NCI-H1436 (cell line): ENCODE measurements at places on chromosomes 16 and 17.

DNA sequence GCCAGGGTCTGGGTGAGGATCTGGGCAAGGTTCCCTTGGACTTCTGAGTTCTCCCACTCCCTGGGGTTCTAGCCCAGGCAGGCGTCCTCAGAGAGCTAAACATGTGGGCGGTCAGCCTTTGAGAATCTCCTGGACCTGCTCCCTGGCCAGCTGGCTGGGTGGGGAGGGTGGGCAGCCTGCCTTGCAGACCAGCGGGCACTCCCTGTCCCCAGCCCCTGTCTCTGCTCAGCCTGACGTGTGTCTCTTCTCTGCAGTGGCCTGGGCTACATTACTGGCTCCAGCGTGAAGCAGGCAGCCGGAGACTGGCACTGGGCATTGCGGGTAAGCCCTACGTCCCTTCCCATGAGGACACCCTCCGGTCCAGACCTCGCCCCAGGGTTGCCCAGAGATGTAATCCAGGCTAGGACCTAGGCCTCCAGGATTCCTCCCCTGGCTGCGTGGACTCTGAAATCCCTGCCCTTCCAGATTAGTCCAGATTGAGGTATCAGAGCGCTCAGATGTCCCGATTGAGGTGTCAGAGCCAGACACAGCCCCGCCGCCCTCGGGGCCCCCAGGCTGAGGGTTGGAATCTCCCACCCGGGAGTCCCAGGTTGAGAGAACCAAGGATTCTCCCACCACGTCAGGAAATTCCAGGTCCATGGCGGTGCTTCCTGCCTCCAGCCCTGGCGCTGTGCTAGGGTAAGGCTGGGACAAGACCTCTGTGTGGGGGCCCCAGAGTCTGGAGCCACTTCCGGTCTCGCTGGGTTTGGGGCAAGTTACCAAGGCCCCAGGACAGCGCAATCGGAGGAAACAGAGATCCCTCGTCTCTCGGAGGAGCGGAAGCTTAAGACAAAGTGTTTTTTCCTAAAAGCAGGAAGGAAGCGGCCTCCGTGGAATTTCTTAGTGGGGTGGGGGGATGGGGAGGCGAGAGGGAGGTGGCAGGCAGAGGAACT is 24.1 kb downstream of the MYBBP1A start:
- no peak for DNase-seq

- no peak for DNase-seq
Observed at GRCh38 chr17:45284176-45285140, 22.6 kb upstream of the SPATA32 start.

GRCh38 chr16:10681310-10682308 is 13.1 kb downstream of the TEKT5 start:
- no peak for DNase-seq

DNA sequence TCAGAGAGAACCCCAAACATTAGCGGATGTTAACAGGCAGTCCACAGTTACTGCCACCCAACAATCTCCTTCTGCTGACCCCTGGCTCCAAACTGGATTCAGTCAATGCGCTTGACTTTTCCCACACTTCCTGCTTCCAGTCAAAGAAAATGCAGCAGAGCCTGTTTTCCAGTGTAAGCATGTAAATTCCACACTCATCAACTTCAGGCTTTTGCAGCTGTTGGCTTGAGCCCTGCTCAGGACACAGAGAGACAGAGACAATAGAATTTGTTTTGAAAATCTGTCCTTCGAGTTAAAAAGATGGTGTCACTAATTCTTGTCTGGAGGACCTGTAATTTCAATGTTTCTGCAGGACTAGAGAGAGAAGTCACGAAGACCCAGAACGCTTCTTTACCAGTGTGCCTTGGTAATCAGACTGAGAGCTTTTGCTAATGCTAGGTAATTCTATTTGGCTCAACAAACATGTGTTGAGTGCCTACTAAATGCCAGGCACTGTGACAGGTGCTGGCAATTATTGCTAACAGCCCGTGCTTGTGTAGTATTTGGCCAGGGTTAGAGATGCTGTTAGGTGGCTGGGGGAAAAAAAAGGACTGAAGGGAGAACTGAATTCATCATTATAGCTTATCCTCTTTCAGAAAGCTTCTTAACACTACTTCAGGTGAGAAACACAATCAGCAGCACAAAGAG is 32.5 kb downstream of the HOXB1 start:
- peak; percentile 96 for DNase-seq

DNA sequence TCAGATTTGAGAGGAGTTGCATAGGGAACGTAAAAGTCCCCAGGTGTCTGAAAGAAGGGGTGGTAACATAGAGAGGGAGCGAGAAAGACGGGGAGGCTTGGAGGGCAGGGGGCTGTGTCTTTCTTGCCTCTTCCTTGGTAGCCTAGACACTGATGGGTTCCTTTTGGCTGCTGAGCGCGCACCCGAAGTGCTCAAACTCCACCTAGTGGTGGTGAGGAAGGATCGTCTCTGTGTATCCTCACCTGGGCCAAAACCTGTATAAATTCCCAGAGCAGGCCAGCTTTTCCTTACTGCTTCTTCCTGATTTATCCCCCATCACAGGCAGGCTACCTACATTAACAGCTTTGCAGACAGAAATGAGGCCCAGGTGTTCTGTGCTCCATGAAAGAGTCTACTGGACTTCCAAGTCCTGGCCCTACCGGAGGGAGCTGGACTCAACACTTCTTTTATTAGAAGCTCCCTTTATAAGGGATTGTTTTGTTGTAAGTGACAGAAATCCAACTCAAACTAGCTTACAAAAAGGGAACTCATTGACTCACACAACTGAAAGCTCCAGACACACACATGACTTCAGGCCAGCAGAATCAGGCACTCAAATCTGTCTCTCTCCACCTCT is 5.5 kb upstream of the SLC25A35 start:
- peak; percentile 67 for DNase-seq

DNA sequence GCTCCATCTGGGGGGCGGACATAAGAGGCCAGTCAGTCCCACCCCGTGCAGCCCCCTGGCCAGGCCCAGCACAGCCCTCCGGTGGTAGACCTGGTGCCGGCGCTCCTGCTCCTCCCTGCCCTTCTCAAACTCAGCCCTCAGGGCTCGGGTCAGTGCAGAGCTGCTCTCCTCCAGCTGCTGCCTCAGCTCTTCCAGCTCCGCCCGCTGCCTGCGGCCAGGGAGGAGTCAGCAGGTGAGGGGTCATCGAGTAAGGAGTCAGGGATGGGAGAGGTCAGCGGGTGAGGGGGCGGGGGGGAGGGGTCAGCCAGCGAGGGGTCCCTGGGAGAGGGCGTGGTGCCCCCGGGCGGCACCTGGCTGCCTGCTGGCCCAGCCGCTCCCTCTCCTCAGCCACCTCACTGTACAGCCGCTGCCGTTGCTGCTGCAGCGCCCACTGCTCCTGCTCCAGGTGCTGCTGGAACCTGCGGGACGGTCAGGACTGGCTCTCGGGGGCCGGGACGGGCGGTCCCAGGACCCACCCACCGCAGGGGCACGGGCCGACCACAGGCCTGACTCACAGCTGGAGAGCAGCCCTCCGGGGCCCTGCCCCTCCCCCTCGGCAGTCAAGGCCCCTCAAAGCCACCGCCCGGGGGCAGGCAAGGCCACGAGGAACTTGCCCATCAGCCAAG is 26.5 kb upstream of the AATK start:
- no peak for DNase-seq

DNA sequence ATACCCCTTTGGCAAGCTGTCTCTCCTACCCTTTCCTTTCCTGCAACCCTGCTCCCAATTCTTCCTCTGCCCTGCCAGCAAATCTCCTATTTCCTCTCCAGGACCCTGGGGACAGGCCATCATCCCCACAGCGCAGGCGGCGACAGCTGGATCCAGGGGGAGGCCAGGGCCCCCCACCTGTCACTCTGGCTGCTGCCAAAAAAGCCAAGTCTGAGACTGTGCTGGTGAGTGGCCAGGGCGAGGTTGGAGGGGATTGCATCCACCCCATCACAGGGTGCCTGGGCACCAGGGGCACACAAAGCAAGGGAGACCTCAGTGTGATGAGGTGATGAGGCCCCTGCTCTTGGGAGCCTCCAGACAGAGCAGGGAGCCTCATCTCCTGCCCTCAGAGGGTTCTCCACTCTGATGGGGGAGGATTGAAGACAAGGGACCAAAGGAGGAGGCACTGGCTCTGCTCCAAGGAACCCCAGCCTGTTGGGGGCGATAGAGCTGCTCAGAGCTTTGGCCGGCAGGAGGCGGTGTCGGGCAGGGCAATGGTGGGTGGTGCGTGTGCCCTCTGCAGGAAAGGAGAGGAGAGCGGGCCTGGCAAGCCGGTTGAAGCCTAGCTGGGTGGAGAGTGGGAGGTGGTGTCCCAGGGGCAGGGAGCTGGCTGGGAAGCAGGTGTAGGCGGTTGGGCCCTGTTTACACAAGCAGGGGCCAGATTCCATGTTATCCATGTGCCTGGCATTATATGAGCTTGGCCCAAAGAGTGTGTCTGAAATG is 15.6 kb upstream of the PDK2 start:
- DNase-seq = no peak

DNA sequence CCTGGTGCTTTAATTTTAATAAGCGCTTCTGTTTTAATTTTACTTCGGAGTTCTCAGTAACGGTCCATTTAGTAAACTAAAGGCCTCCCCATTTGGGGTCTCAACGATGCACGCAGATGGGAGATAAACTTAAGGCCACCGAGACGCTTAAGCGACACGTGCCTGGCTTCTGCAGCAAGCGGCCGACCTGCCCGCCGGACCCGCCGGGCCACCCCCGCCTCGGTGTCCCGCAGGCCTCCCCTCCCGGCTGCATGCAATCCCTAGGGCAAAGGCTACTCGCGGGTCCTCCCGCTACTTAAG is 592 bp downstream of the GCSH start:
- no peak for DNase-seq

DNA sequence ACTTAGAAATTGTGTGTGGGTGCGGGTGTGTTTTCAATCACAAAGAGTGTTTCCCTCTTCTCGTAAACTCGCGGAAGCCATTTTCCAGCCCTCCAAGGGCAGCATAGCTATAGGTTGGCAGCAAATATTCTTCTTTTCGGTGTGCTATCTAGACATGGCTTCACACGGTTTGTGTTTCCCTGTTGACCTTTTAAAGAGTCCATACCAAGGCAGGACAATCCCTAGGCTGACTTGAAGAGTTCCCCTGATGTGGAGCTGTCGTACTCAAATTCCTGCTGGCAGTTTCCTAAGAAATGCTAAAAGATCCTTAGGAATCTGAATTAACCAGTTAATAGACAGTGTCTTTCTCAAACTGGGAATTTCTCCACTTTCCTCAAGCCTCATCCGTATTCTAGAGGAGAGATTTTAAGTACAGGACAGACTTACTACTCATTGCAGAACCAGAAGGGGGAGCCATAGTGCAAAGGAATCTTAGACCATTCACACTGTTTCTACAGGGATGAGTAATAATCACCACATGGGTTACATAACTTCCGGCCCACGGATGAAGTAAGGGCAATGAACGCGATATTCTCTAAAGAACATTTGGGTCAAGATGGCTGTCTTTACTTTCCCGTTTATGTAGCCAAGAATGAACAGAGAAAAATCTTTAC is 288.6 kb upstream of the ELAC2 start:
- DNase-seq = no peak

GRCh38 chr16:23869052-23869451 is 33.3 kb downstream of the PRKCB start:
- DNase-seq = no peak
